ENCODE measurements at places on chromosomes 1 and 21. TPM values are rescaled to one million over a fixed set of nuclear protein-coding genes. Genes with fewer than 3 reads are reported as not detected.

DNA sequence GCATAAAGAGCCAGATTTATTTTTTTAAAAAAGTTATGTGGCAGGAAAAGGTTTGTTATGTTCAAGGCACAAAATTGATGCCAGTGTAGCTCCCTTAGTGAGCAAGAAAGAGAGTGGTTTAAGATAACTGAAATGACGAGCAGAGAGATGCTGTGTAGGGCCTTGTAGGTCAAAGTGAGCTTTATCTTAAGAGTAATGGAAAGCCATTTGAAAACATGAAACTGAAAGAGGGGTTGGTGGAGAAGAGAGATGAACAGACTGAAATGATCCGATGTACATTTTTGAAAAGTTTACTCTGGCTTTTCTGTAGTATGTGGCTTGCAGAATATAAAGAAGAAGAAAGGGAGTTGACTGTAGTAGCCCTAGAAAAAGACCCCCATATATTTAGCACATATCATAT is 383.6 kb downstream of the PLA2G4A start:
- no peak for DNase-seq

DNA sequence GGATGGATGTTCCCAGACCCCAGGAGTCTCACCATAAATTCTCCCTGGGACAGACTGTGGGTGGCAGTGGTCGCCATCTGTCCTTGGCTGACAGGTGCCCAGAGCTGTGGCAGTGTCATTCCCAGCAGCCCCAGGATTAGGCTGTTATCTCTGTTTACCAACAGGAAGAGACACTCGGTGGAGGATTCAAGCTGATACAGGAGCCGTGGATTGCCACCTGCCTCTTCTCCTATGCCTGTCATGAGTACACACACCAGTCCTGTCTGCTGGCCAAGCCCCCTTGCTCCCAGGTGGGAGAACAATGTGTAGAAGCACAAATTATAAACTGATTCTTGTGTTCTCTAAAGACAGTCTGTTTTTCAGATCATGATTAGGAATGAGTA is 152.6 kb downstream of the ETS2 start:
- DNase-seq: no peak

The KRTAP12-2 gene
- total RNA-seq: not detected

DNA sequence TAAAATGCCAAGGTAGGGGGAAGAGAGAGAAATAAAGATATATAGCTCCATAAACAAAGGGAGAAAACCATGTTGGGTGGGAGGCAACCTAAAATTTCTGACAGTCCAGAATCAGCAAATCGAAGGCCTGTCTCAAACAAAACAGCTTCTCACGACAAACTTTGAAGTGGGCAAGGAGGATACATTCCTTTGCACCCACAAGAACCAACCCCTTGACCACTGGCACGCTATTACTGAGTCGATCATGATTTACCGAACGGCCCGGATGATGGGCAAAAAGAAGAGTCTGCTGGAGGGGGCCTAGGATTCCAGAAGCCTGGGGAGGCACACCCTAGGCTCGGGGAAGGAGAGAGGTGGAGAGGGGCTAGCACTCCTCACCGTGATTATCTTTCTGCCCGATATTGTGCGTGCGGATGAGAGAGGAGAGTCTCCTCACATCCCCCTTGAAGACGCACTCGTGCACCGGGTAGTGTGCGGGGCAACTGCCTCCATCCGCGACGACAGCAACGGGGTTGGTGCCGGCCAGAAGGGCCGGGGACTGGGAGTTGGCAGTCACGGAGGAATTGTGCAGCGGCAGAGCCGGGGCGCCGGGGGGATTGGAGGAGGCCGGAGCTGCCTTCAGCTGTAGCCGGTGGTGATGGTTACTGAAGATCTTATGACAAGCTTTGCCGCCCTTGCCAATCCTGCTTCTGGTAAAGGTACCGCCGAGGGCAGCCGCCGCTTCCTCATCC is 756 bp downstream of the ANKRD13C start:
- DNase-seq: peak; percentile 38

DNA sequence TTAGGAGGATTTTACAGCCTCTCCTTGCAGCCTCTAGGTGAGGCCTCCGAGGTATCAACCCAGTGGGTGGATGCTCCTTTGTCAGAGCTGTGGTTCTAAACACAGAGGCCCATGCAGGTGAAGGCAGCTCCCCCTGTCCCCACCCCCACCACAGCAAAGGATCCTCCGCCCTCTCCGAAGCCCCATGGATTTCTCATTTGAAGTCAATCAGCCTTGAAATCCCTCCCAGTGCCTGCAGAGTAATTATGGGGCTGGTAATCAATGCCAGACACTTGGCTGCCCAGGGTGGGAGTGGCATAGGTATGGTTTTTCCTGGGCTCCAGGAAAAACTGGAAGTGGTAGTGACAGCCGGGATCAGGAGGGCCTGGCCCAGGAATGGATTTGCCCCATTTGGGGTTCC is 119.5 kb upstream of the CSF3R start:
- peak; percentile 68 for DNase-seq
